Activated CD4-positive, alpha-beta memory T cell treated with anti-CD3 and anti-CD28 coated beads for 36 hours (primary cell): ENCODE measurements at places on chromosomes 2 and 18. TPM values are rescaled to one million over a fixed set of nuclear protein-coding genes. Genes with fewer than 3 reads are reported as not detected.

KCNG3 gene
- total RNA-seq: not detected

CDH20 gene
- total RNA-seq: not detected

UNC80 gene
- total RNA-seq: not detected

DGUOK gene
- total RNA-seq: 101 TPM

UGT1A8 gene
- total RNA-seq: not detected

SERPINB4 gene
- total RNA-seq: not detected

MBD1 gene
- total RNA-seq: 69.4 TPM

HNMT gene
- not detected for total RNA-seq

TIGD1 gene
- total RNA-seq: 7.2 TPM
